Lower lobe of right lung (tissue), 2 donors: ENCODE measurements at places on chromosomes 13 and 19. TPM values are rescaled to one million over a fixed set of nuclear protein-coding genes. Genes with fewer than 3 reads are reported as not detected.

The HS6ST3 gene
- total RNA-seq = 0.06 TPM

The ZNF71 gene
- total RNA-seq = 5.8 TPM

The JSRP1 gene
- total RNA-seq = not detected

The TSHZ3 gene
- 5.7 TPM for total RNA-seq

The RYR1 gene
- total RNA-seq = 9.2 TPM
